ENCODE measurements at places on chromosomes 3 and 15. TPM values are rescaled to one million over a fixed set of nuclear protein-coding genes. Genes with fewer than 3 reads are reported as not detected.
A peak's percentile ranks its signal among the peaks of the same experiment; 100 is the strongest.

DNA sequence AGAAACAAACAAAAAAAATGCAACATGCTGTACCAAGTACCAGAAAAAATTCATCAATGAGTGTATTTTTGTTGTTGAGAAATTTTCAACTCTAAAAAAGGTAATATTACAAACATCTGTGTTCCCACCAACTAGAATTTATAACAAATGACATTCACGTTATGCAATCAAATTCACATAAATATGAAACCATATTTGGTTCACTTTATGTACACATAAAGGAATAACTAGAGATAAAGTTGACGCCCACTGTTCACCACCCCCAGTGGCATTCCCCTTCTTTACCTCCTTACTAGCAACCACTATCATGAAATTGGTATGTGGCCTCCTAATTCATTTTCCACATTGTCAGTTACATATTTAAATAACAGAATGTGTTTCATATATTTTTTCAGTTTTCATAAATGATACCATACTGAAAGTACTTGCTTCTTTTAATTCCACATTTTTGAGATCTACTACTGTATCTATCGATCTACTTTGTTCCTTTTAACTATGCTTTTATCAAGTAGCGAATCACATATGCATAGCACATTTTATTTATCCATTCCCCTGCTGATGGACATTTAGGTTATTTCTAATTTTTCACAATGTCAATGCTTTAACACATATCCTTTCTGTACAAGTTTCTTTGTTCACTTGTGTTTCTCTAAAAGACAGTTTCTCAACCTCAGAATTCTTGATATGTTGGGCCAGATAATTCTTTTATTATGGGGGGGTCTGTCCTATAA is 34.5 kb downstream of the TBC1D5 start:
- DNase-seq: no peak

GRCh38 chr3:16171009-16171408 is 3.5 kb upstream of the GALNT15 start:
- no peak for DNase-seq

GRCh38 chr15:61528581-61528910 is 299.4 kb upstream of the RORA start:
- DNase-seq: no peak

DNA sequence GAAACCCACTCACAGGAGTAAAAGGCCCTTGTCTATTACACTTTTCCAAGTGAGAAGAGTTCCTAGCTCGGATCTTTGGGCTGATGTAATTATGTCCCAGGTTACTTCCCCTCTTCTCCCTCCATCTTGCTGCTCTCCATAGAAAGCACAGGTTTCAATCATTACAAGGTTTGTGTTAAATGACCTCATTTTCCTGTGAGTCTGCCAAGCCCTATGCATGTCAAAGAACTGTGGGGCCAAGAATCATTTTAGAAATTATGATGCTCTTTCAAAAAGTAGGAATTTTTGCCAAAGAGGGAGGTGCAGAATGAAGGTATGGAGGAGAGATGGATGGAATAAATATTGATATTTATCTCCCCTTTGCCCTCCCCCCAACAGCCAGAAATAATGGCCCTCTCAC is 129.3 kb upstream of the TPM1 start:
- no peak for DNase-seq

DNA sequence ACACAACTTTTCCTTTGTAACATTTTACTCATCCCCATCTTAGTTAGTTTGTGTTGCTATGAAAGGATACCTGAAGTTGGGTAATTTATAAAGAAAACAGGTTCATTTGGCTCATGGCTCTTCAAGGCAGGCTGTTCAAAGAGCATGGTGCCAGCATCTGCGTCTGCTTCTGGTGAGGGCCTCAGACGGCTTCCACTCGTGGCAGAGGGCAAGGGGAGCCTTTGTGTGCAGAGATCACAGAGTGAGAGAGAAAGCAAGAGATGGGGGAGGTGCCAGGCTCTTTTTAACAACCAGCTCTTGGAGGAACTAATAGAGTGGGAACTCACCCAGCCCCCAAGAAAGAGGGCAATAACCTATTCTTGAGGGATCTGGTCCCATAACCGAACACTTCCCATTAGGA is 23.1 kb downstream of the PLA2G4F start:
- no peak for DNase-seq

The DLL4 gene
- not detected for total RNA-seq

- DNase-seq: no peak
Measured at GRCh38 chr3:775178-775880, 317.5 kb upstream of the CNTN6 start.

- DNase-seq: no peak
Measured at GRCh38 chr3:136067211-136067610, 101.7 kb downstream of the PPP2R3A start.

- DNase-seq: no peak
Measured at GRCh38 chr3:8653800-8654408, 9.3 kb upstream of the SSUH2 start.

GRCh38 chr15:89171136-89172072 is 50.0 kb downstream of the RLBP1 start:
- peak; percentile 49 for DNase-seq

- DNase-seq: no peak
Measured at GRCh38 chr3:60514866-60515265, 736.4 kb downstream of the FHIT start.

The CPLX3 gene
- total RNA-seq: 0.11 TPM

- peak; percentile 30 for DNase-seq
Measured at GRCh38 chr3:119809249-119810017, 27.5 kb downstream of the NR1I2 start.

The GPR176 gene
- 0.16 TPM for total RNA-seq

DNA sequence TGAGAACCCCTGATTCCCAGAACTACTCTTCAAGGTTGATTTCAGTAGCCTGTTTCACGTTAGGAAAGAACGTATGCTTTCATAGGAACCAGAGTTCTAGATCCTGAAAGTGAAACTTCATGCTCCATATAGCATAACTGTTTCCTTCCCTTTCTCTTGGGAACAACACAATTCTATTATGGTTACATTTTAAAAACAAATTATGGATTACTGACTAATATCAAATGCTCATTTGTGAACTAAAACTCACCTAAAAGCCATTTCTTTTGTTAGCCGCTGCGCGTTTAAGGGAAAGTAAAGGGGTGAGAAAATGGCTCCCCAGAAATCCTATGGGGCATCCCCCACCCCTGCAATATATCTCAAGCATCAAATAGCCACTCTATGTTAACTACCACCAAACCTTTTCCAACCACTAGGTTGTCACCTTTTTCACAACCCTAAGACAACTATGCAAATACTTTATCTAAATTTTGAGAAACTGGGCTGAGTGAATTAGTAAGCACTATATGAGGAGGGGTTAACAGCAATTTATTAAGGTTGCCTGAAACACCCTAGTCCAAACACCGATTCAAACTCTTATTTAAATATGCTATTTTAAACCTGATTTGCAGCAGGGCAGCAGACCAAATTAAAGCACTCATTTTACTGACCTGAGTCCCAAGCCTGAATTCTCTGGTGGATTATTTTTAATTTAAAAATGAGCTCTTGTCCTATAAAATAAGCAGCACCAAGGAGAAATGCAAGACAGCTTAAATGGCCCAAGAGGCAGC is 2.4 kb downstream of the SIAH2 start:
- DNase-seq: peak; percentile 87

DNA sequence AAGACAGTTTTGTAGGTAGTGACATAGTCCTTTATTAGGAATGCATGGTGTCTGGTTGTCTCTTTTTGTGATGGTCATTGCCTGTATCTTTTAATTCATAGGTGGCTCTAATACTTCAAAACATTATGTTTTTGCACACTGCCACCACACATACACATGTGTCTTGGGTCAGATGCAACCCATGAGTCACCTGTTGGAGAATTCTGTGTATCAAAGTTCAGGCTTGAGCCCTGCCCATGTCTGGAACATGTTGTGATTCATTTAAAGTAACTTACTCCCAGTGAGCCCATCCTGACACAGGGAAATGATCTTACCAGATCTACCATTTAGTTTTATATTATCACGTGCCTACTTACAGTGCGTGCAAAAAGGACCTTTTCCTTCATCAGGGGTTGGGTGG is 142.7 kb downstream of the GHSR start:
- DNase-seq: no peak

- no peak for DNase-seq
Measured at GRCh38 chr15:42549741-42550392, 1.2 kb downstream of the HAUS2 start.

DNA sequence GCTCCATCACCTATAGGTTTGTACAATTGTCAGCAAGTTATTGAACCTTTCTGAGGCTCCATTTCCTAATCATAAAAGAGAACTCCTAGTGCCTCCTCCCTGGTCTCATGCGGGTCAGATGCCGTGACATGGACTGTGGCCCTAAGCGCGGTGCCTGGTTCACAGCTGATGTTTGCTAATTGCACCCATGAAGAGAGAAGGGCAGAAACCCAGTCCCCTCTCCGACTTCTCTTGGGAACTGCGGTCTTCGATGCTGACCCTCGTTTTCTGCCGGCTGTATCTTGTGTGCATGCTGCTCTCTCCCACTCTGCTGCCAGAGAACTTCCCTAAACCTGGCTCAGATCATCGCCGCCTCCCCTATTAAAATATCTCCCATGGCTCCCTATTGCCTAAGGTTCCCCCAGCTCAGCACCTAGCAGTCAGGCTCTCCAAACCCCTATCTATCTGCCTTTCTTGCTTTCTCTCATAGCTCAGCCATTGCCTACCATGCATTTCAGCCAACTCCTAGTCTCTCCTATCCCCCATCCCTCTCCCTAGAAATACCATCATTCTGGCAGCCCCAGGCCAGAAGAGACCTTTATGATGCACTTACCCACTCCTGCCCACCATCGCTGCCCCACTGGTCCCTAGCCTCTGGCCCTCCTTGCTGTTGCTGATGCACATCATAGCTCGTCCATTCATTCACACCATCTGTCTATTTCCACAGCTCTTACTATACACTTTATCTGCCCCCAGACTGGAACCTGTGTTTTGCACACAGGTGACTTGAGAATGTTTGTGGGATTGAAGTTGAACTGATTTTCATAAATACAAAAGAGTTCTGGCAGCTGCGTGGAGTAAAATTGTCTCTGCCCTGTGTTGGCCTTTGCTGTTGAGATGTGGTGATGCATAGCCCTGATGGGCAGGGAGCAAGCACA is 6.6 kb downstream of the ISG20 start:
- peak; percentile 2 for DNase-seq

The LRRC49 gene
- not detected for total RNA-seq

DNA sequence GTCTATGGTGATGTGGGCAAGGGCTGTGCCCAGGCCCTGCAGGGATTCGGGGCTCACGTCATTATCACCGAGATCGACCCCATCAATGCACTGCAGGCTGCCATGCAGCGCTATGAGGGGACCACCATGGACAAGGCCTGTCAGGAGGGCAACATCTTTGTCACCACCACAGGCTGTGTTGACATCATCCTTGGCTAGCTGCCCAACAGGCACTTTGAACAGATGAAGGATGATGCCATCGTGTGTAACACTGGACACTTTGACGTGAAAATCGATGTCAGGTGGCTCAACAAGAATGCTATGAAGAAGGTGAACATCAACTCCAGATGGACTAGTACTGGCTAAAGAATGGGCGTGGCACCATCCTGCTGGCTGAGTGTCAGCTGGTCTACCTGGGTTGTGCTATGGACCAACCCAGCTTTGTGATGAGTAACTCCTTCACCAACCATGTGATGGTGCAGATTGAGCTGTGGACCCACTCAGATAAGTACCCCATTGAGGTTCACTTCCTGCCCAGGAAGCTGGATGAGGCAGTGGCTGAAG is 6.1 kb upstream of the USP8 start:
- peak; percentile 29 for DNase-seq

- DNase-seq: no peak
Measured at GRCh38 chr3:152389316-152389934, 120.7 kb downstream of the MBNL1 start.

- no peak for DNase-seq
Measured at GRCh38 chr3:167323572-167323971, 56.5 kb downstream of the ZBBX start.

The FXR1 gene
- total RNA-seq: 174 TPM

DNA sequence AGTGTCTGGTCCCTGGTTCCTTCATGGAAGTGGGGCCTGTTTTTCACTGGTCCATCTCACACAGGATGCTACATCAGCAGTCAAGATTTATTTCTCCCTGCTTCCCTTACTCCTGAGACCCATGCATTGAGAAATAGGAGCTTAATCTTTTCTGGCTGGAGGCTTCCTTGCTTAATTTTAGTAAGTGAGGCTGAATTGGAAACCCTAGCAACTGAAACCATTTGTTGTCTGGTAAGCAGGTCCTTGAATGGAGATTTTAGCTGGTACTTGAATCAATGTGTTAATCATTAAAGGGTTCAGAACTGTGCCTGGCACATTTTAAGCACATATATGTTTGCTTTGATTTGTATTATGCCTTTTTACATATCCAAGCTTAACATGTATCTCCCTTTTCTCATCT is 20.2 kb upstream of the MEF2A start:
- no peak for DNase-seq

- no peak for DNase-seq
Measured at GRCh38 chr3:10596746-10597448, 91.5 kb upstream of the ATP2B2 start.

The DAZL gene
- not detected for total RNA-seq

GRCh38 chr3:82561784-82562183 is 800.3 kb upstream of the GBE1 start:
- no peak for DNase-seq

DNA sequence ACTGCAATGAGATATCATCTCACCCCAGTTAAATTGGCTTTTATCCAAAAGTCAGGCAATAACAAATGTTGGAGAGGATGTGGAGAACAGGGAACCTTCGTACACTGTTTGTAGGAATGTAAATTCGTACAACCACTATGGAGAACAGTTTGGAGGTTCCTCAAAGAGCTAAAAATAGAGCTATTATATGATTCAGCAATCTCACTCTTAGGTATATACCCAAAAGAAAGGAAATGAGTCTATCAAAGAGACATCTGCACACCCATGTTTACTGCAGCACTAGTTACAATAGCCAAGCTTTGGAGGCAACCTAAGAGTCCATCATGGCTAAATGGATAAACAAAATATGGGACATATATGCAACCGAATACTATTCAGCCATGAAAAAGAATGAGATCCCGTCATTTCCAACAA is 68.0 kb upstream of the HES1 start:
- no peak for DNase-seq

The AGBL1 gene
- not detected for total RNA-seq

GRCh38 chr3:49914906-49915305 is 11.2 kb upstream of the MST1R start:
- DNase-seq: no peak

The SERPINI2 gene
- not detected for total RNA-seq

The SPATA12 gene
- total RNA-seq: not detected

- no peak for DNase-seq
Measured at GRCh38 chr15:87827131-87827530, 429.4 kb downstream of the NTRK3 start.

DNA sequence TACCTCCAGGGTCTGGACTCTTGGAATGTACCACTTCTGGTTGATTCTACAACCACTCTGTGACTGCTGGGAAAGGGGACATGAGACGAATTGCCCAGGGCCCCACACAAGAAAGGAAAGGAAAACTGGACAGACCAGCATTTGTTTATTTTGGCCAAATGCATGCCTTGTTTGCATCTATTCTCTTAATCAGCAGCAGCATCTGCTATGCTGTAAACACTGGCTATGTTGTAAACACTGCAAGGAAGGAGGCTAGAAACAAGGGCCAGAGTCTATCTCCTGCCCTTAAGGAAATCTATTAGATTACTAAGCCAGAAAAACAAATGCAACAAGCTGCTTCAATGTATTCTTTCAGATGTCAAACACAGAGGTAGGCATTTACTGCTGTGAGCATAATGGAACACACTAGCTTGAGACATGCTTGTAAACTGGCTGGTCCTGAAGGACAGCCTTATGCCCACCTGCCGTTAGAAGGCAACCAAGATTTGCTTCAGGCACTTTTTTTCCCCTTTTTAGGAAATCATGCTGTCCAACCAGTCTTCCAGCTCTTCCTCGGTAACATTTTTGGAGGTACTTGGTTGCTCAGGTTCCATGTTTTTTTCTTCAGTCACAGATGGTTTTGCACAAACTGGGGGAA is 102.1 kb upstream of the CHRM5 start:
- DNase-seq: no peak
